ENCODE measurements at places on chromosomes 7 and 10. TPM values are rescaled to one million over a fixed set of nuclear protein-coding genes. Genes with fewer than 3 reads are reported as not detected.
A peak's percentile ranks its signal among the peaks of the same experiment; 100 is the strongest.

GRCh38 chr7:13770305-13770704 is 219.2 kb downstream of the ETV1 start:
- DNase-seq, result no peak

DNA sequence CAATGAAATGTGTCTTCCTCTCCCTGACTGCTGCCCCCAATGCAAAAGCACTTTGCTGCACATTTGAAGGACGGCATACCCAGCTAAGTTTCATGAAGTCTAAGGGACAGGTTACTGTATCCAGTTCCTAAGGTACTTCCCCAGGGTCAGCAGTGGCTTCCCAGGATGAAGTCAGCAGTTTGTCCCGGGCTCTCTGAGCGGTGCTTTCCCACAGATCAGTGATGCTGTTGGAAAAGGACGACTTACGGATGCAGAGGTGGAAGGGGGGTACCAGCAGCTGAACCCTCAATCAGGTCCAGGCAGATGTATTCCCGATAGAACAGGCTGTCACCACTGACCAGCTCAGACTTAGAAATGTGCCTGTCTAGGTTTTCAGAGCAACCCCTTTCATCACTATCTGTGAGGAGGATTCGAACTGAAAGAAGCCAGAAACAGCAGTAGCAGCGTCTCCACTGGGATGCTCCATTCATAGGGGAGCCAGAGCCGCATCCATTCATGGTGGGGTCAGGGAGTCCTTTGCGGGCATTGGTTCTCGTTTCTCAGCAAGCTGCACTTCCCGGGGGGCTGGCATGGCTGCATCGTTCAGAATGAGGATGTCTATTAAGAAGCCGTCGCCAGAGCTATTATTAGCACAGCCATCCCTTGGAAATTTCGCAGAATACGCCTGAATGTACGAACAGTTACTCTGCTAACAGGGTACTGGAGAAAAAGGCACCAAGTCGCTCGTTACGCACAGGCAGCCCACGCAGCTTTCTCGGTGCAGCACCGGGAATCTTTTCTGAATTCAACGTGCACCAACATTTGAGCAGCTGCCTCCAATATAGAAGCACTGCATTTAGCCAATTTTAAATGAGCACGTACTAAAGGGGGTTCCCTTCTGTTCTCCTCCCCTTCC is 303.7 kb downstream of the PRPF18 start:
- DNase-seq, result peak; percentile 60

DNA sequence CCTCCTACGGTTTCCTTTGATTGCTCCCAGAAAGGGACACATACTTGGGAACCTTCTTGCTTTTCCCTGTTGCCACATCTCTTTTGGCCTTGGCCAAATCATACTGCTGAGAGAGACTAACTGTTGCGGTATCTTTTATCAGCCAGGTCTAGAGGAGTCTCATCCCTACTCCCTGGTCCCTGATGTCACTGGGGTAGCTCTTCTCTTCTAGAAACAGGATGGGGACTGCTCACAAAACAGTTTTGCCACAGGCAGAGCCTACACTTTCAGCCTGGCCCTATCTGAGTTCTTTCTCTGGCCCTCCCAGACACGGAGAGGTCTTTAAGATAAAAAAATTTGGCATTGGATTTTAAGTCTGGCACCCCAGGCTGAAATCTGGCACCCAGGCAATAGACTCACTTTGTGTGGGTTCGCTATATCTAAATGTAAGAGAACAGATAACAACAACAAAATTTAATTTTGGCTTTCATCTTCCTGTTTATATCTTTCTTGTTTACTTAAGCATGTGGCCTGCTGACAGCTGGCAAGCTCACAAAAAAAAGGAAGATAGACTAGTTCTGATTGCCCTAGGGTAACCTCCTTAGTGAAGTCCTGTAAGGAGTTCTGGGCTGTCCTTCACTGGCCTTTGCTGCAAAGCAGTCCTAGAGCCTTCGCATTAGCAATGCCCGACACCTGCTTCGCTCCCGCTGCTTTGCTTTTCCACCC is 228.3 kb upstream of the NPVF start:
- peak; percentile 20 for DNase-seq

GRCh38 chr10:14602807-14603533 is 171.7 kb downstream of the FAM107B start:
- peak; percentile 27 for DNase-seq

DNA sequence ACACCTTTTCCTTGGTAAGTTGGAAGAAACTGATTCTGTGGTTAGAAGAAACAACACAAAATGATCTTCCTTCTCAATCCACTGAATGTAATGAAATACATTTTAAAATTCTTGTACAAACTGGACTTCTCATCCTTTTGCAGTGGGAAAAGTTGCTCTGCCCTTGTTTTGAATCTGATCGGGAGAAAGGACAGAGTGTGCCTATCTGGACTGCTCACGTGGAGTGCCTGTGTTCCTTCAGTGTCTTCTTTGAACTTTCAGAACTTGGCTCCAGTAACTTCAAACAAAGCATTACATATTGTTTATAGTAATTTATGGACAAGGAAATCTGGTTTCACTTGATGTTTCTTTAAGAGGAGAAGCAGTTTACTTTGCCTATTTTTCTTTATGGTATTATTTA is 17.1 kb downstream of the SLC26A3 start:
- DNase-seq, result no peak

GRCh38 chr7:5265320-5266190 is 17.2 kb upstream of the SLC29A4 start:
- DNase-seq, result no peak

DNA sequence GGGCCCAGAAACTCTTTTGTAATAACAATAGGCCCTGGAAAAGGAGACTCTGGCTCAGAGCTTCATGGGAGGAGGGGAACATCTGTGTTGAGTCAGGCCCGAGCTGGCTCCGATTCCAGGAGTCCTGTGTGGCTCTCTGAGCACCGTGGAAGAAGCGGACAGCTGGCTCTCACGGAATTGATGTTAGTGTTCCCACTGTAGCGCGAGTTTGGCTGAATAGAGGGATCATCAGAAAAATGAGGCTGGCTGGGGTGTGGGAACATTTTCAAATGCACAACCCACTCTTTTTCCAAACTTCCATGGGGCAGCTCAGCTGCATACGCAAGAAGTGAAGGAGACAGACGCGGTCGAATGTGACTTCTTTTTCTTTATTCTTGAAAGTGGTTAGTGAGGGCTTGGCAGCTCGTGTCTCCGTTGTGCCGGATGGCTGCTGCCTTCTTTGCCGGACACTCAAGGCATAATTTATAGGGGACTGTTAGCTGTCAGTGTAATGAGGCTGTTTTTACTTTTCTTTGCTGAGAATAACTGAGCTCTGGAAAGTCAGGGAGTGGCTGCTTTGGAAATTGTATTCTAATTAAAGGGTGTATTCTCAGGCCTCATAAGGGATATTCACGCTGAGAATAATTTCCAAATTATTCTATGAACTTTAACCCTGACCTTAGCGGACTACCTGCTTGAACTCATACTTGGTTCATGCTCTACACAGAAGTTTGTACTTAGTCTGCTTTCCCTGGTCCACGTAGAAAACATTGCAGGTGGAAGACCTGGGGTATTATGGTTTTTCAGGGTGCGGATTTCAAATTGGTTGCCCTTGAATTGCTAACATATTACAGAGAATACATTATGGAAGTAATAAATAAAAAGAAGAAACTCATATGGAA is 23.1 kb downstream of the MDFIC start:
- DNase-seq, result peak; percentile 50

DNA sequence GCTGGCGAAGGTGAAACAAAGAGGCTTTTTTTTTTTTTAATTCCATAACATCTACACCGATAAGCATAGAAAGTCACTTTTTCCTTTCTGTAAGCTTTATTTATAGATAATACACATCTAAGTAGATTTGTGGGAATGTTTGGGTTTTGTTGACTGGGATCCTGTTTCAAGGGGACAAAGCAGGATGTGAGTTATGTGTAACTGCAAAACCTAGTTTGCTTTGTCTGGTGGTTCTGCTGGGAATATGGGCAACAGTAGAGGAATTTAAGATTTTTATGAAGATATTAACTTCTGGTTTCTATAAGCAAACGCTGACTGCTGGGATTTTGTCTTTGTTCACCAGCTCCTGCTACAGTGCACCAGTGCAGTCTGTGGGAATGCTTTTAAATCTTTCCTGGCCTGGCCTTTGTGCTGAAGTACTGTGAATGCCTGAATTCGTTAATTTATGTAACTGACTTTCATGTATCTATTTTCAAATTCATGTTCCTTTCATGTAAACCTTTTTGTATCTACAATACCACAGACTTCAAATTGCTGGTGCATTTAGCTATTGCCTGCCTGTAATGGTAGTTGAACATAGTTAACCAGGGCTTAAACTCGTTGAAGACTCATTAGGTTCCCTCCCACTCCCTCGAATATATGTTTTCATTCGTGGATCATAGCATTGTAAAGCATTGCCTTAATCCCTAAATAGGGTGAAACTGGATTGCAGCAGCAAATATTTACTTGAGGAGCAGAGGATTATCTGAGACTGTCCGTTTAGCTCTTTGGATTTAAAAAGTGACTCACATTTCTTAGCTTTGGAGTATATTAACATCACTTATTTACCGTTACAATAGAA is 1.5 kb downstream of the KLHL7 start:
- DNase-seq, result no peak

GRCh38 chr7:55077561-55078410 is 59.0 kb downstream of the EGFR start:
- no peak for DNase-seq

DNA sequence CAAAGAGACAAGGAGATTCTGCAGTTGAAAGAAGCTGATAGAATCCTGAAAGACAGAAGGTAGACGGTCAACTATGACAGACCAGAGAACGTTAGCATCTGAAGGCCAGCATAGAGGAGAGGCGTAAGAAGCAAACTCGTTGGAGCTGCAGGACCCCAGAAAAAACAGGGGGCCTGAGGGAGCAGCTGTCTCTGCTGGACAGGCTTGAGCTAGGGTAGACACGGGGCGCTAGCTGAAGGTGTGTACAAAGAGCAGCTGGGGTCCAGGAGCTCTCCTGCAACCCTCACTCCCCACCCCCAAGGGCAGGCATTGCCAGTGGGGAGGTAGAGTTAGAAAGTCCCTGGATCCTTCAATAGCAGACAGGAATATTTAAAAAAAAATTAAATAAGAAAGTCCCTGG is 14.6 kb upstream of the GDI2 start:
- DNase-seq, result no peak

- no peak for DNase-seq
Measured at GRCh38 chr7:35721288-35721687, 26.4 kb upstream of the HERPUD2 start.

- peak; percentile 86 for DNase-seq
Measured at GRCh38 chr10:22345301-22346095, at the start of gene SPAG6. Gene SPAG6 (plus strand): TSS chr10:22345496. CDS start chr10:22345612, 116 bp downstream.

- DNase-seq, result peak; percentile 51
Measured at GRCh38 chr10:71912431-71912830, 51.8 kb upstream of the CHST3 start.

DNA sequence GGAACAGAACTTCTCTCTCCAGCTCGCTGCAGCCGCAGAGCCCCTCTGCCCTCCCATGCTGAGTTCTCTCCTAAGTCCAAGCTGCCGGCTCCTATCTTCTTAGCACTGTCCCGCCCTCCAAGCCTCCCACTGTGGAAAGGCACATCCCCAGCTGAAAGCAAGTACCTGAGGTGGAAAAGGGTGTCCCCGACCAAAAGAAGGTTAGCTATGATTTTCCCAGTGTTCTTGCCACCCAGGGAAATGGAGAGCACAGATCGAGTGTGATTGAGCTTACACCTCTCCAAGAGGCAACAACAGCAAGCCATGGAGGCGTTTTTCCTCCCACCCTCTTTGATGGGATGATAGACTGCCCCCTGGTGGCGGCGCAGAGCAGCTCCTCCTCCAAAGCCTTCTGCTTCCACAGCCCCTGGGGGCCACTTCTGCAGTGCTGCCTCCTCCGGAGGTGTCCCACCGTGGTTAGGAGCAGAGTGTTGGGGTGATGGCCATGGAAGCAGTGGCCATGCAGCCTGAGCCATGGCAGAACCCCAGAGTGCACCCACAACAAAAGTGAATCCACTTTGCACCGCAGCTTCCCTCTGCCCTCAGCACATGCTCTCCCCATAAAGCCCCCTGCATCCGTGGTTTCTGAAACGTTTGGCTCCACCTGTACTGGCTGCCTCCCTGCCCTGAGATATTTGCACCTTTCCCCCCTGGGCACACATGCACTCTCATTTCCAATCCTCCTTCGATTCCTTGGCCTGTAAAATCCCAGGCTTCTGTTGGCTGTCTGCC is 143.1 kb upstream of the STK17A start:
- DNase-seq, result peak; percentile 91

DNA sequence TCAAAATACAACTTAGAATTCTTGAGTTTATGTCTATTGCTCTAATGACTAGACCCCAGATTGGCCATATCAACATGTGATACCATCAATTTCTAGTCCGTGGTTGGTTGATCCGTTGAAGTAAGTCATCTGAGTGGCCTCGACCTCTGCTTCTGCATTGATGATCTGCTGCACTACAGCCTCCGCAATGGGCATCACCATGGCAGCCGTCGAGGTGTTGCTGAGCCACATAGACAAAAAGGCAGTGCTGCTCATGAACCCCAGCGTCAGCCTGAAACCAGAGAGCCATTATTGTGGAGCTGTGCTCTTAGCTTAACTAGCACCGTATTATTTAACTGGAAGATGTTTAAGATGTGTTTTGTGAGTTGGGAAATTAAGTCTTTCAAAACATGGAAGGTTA is 30.7 kb downstream of the SLC13A1 start:
- no peak for DNase-seq

DNA sequence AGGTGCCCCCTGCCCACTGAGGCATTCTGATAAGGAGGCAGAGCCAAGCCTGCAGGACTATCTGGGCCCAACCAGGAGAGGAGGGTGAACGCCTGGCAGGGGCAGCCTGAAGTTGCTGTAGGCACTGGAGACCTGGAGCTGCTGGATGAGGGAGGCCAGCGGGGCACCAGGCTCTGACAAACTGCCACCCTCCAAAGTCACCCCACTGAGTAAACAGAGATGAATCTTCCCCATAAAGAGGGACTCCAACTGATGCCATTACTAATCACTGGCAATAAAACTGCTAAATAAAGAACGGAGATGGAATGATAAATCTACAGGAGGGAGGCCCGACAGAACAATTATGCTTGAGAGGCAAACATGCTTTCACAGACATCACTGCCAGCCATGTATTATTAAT is 44.2 kb downstream of the DRGX start:
- DNase-seq, result no peak

DNA sequence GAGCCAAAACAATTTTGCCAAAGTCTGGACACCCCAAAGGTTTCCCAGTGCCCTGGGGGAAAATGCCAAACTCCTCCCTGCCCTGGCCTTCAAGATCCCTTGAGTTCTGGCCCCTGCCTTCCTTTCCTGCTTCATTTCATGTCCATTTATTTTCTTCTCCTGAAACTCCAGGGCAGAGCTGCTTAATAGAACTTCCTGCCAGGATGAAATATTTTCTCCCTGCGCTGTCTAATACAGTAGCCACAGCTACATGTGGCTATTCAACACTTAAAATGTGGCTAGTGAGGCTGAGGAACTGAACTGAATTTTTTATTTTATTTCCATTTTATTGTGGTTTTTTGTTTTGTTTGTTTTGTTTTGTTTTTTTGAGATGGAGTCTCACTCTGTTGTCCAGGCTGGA is 49.6 kb downstream of the COL13A1 start:
- DNase-seq, result no peak

- DNase-seq, result peak; percentile 64
Measured at GRCh38 chr7:142873281-142873784, 12.2 kb downstream of the TRPV6 start.

The TSPAN33 gene
- polyA plus RNA-seq, result 17.6 TPM

The C7orf33 gene
- not detected for polyA plus RNA-seq

The MYOZ1 gene
- 1.9 TPM for polyA plus RNA-seq

The CNPY1 gene
- not detected for polyA plus RNA-seq

The ACTL6B gene
- 2.5 TPM for polyA plus RNA-seq

The CDC14C gene
- polyA plus RNA-seq, result not detected

The MBL2 gene
- polyA plus RNA-seq, result not detected

The EFCAB10 gene
- polyA plus RNA-seq, result 10.3 TPM

The LAMB4 gene
- not detected for polyA plus RNA-seq

The PLPP4 gene
- 0.42 TPM for polyA plus RNA-seq

The POMZP3 gene
- polyA plus RNA-seq, result 8.7 TPM

The CTAGE8 gene
- polyA plus RNA-seq, result 1.3 TPM

The HTR5A gene
- not detected for polyA plus RNA-seq

The TAC1 gene
- 9.7 TPM for polyA plus RNA-seq
